NCI-H526 treated with DMSO at 0.1 percent for 48 hours (cell line): ENCODE measurements at places on chromosomes 3 and 15.

DNA sequence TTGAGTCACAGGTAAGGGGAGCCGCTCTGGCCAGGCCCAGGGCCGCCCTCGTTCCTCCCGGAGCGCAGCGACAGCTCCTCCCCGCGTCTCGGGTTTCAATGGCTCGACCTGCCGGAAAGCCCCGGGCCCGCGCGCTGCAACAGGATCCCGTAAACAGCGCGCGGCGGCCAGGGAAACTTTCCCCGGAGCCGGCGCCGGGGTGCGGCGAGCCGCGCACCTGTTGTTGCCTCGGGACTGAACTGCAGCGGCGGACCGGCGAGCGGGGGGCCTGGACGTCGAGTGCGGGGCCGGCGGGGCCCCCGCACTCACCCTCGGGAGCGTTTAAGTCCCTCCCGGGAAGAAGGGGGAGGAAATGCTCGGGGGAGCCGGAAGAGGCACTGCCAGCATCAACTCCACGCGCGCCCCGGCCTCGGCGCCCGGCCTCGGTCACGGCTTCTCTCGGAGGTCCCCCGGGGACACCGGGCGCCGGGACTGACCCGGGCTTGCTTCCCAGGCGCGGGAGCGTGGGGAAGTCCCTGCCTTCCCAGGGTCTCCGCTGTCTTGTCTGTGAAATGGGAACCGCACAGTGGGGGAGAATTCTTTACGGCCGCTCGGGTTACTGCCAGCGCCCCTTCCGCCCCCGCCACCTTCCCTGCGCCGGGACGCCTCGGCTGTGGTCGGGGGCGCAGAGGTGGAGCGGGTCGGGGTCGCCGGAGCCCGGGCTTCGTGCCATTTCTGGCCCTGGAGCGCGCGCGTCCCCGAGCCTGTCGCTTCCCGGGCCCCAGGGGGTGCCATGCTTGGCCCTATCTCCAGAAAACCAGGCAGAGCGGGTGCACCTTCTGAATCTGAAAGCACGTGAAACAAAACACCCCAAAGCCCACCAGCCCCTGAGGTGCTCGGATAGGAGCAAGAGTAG lies 7.5 kb upstream of the PGPEP1L start:
- peak; percentile 59 for DNase-seq

DNA sequence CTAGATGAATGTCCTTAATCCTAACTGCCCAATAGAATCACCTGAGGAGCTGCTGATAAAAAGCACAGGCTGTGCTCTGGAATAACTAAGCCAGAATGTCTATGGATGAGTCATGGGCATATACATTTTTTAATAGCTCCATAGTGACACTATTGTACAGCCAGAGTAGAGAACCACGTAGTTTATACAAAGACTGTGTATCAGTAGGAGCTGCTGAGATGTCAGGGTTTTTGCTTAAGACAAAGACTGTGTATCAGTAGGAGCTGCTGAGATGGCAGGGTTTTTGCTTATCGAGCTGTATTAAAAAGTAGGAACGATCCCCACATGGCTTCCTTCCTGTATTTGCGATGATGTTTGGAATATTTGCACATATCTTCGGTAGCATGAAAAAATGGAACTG lies 137.4 kb downstream of the SV2B start:
- no peak for DNase-seq

GRCh38 chr3:116994351-116994879 lies 284.8 kb downstream of the TUSC7 start:
- no peak for DNase-seq

DNA sequence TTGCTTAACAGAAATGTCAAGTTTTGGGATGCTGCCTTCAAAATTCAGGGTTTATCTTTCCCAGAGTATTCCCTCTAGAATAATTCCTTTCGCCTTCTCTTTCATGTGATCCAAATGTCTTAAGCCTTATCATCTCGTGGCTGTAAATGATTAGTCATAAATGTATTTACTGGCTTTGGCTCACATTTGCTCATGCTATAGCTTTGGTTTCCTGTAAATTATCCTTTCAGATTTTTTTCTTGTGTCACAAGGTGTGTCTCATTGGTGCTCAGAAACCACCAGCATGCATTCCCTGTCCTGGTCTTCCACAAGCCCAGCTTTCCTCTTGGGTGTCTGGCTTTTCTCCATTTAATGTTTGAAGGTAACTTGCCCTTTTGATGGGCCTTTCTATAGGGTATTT lies 692.7 kb upstream of the ALCAM start:
- no peak for DNase-seq

DNA sequence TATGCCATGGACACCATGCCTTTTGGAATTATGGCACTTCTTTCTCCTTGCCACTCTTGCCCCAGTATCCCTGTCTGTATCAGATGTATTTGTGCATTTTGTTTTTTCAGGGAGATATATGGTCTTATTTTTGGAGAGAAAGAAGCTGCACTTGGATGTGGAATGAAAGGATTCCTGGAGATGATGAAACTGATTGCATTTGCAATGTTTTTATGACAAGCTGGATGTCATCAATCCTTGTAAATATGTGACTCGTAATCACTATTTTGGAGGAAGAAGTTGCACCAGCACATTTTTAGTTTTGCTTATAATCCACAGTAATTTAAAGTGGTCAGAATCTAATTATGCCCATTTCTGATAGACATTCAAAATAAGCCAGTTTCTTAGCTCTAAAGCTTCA lies 165.0 kb downstream of the NR1D2 start:
- no peak for DNase-seq
